Thoracic aorta (tissue), 2 donors: ENCODE measurements at places on chromosomes 16 and 17. TPM values are rescaled to one million over a fixed set of nuclear protein-coding genes. Genes with fewer than 3 reads are reported as not detected.

- H3K4me3 ChIP-seq: no peak overlapping the region
- H3K27me3 ChIP-seq: no peaks in the 10 kb centered on the region
- peaks cover 1% of the 10 kb centered on the region for H3K4me1 ChIP-seq
- DNase-seq: no peak
These were observed 37.1 kb downstream of the NUP93 start for GRCh38 chr16:56767024-56767423.

DNA sequence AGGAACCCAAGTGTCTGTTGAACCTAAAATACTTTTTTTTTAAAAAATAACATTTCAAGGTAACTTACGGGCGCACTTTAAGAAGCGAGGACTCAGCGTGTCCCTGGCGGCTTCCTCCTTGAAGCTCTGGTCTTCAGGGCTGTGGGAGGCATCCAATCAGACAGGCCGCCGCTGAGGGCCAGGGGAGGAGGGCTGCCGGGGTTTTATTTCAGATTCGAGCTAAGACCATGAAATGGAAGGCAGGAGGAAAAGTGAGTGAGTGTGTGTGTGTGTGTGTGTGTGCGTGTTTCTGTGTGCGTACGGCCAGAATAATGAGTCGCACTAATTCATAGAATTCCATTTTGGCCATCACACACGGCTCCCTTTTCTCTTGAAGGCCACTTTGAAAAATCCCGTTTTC is 41.1 kb downstream of the C16orf78 start:
- no peaks in the 10 kb centered on the region for H3K4me1 ChIP-seq
- no peak for DNase-seq
- no peak overlapping the region for H3K4me3 ChIP-seq
- no peak overlapping the region for H3K27ac ChIP-seq

GRCh38 chr17:51354936-51355335 is 94.6 kb downstream of the UTP18 start:
- H3K27me3 ChIP-seq: no peaks in the 10 kb centered on the region
- no peaks in the 10 kb centered on the region for H3K36me3 ChIP-seq
- peaks cover 3% of the 10 kb centered on the region for H3K4me1 ChIP-seq
- DNase-seq: no peak

DNA sequence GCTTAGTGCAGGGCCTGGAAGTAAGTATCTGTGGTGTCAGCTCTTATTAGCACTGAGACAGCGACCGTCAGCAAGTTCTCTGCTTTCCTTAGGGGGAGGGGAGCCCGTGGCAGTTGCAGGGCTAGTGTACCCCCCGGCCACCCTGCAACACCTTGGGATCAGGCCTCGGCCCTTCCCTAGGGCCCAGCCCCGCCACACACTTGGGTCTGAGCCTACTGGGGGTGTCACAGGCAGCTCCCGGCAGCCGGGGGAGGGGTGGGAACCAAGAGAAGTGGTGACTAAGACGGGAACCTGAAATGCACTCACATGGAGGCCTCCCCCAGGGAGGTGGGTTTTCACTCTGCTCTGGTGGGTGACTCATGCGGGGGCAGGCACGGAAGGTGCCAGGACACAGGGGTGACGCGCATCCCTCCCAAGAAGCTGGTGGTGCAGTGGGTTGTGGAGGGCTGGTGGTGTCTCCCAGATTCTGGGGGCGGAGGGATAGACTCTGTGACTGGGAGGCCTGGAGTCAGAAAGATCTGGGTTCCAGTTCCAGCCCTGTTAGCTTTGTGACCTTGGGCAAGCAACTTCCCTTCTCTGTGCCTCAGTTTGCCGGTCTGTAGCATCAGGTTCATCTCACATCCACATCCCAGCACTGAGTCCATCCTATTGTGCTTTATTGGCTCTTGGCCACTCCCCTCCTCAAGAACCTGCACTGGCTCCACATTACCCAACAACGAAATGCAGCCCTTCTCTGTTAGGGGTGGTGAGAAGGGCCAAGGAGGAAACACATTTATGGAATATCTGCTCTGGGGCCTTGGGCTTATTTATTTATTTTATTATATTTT is 44.5 kb downstream of the LAT start:
- H3K4me1 ChIP-seq: no peaks in the 10 kb centered on the region
- H3K4me3 ChIP-seq: no peak overlapping the region
- DNase-seq: peak; percentile 9
- H3K36me3 ChIP-seq: no peaks in the 10 kb centered on the region
- no peaks in the 10 kb centered on the region for H3K27me3 ChIP-seq
- H3K27ac ChIP-seq: no peak overlapping the region

GRCh38 chr16:53745086-53745485 is 41.1 kb downstream of the FTO start:
- peaks cover 26% of the 10 kb centered on the region for H3K4me1 ChIP-seq
- H3K27ac ChIP-seq: peak overlapping the region; percentile 1
- no peak for DNase-seq
- peak overlapping the region; percentile 3 for H3K4me3 ChIP-seq
- no peaks in the 10 kb centered on the region for H3K36me3 ChIP-seq
- no peaks in the 10 kb centered on the region for H3K27me3 ChIP-seq

DNA sequence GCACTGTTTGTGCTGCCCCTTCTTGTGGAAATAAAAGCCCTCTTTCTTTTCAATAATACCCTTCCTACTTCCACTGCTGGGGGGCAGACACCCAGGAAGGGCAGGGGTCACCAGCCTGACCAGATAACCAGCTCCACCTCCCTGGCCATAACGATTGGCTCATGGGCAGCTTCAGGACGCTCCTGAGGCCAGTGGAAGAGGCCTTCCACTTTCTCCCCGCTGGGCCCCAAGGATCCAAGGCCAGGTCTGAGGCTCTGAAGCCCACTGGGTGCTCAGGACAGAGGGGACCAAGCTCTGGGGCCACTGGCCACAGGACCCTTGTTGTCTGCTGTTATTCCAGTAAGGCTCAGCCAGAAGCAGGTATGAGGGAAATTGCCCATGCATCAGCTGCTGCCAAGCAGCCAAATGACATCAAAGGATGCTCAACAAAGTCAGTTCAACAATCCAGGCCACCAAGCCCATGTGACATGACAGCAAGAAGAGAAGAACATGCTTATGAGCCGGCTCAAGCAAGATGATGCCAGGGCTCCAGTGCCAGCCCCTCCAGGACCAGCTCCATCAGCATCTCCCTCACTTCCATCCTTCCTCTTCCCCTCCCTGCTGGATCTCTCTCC is 238.8 kb downstream of the ZNF423 start:
- no peak overlapping the region for H3K27ac ChIP-seq
- no peaks in the 10 kb centered on the region for H3K27me3 ChIP-seq
- no peaks in the 10 kb centered on the region for H3K36me3 ChIP-seq
- no peak for DNase-seq

DNA sequence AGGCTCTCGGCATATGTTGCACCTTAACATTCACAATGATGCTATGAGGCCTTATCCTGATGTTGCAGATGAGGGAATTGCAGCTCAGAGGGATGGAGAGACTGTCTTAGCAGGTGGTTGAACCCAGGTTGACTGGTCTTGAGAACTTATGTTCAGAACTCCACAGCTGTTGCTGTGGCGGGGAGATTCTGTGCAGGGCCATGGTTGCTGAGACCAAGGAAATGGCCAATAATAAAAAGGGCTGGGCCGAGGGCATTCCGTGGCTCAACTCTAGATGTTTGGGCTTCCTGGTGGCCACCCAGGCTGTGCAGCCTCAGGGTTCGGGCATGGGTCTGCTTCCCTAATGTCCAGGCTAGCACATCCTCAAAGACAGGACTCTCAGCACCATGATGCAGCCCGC is 5.9 kb downstream of the KSR1 start:
- no peak for DNase-seq
- H3K36me3 ChIP-seq: no peaks in the 10 kb centered on the region
- no peak overlapping the region for H3K27ac ChIP-seq
- peaks cover 16% of the 10 kb centered on the region for H3K4me1 ChIP-seq
- no peaks in the 10 kb centered on the region for H3K27me3 ChIP-seq
- H3K4me3 ChIP-seq: no peak overlapping the region

DNA sequence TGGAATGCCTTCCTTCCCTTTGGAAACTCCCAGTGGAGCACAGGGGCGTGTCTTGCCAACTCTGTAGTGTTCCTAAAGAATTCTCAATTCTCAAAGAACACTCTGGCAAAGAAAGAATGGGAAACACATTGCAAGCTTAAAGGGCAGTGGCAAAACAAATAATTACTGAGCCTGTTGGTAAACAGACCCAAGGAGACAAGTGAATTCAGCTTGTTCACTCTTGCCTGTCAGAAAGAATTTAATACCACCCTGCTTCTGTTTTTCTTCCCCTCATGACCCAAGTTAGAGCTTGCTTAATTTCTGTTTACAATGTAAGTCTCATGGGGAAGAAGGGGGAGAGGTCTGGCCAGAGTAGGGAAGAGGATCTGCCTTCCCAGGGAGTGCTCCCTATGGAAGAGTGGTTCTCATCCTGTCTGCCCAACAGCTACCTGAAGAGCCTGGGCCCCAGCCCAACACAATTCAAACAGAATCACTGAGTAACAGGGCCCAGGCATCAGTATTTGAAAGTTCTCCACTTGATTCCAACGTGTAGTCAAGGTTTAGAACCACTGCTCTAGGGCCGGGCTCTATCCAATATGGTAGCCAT is 386.0 kb downstream of the SLC39A11 start:
- no peak overlapping the region for H3K4me3 ChIP-seq
- H3K36me3 ChIP-seq: no peaks in the 10 kb centered on the region
- H3K27me3 ChIP-seq: no peaks in the 10 kb centered on the region
- H3K4me1 ChIP-seq: no peaks in the 10 kb centered on the region
- DNase-seq: no peak

DNA sequence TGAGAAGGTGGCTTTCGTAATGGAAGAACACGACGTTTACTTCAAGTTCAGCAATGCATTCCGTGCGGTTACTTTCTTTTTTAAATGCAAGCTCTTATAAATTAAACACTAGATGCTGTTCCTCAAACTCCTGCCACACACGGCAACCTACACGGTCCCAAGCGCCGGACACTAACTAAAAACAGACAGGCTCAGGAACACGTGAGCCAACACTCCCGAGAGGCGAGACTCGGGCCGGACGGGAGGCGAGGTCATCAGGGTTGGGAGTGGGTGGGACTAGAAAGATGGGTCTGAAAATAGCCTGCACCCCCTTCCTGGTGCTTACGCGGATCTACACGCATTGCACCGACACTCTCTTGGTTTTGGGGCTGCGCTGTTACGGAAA is 6.4 kb downstream of the CLCN7 start:
- no peaks in the 10 kb centered on the region for H3K36me3 ChIP-seq
- no peaks in the 10 kb centered on the region for H3K27me3 ChIP-seq
- no peak overlapping the region for H3K4me3 ChIP-seq
- peaks cover 7% of the 10 kb centered on the region for H3K4me1 ChIP-seq
- DNase-seq: no peak

GRCh38 chr16:89827383-89828198 is 684 bp upstream of the SPIRE2 start:
- no peaks in the 10 kb centered on the region for H3K36me3 ChIP-seq
- no peak overlapping the region for H3K27ac ChIP-seq
- peak overlapping the region; percentile 66 for H3K4me3 ChIP-seq
- H3K4me1 ChIP-seq: peaks cover 12% of the 10 kb centered on the region
- H3K27me3 ChIP-seq: no peaks in the 10 kb centered on the region

DNA sequence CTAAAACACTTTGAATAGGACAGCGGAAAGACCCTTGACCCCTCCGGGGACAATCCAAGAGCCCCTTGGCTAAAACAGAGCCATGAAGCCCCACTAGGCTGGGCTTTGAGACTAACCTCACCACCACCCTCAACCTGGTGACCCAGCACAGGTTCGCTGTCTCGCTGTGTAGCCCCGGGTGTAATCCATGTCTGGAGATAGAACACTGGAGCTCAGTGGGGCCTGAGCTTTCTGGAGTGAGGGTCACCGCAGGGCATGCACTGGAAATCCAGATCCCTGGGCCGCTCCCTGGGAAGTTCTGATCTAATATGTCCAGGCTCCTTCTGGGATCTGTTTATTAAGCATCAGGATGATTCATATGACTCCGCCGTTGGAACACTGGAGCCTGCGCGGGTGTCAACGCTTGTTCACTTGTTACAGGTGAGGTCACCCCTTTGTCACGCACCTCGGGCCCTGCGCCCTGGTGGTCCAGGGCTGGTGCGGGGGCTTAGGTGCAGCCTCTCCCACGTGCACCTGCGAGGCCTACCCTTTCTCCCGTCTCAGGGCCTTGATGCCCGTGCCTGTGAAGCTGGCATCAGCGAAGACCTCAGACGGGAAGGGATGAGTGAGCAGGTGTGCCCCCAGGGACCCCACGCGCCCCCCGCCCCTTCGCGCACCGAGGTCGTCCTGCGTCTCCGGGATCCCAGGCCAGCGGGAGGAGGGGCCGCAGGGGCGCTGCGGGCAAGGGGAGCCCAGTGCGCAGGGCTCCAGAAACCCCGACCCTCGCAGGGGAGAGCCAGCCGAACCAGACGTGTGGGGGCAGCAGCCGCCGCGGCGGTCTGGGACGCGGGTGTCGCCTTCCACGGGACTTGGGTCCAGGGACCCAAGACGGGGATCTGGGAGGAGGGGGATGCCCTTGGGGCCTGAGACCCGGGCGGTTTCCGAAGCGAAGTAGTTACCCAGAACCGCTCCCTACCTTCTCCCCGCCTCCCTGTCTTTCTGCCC is 224.1 kb upstream of the FOXF1 start:
- no peak overlapping the region for H3K4me3 ChIP-seq
- H3K27me3 ChIP-seq: peaks cover 10% of the 10 kb centered on the region
- H3K27ac ChIP-seq: no peak overlapping the region
- DNase-seq: no peak
- H3K4me1 ChIP-seq: no peaks in the 10 kb centered on the region

GRCh38 chr16:63737633-63738032 is 1384.2 kb downstream of the CDH11 start:
- no peaks in the 10 kb centered on the region for H3K27me3 ChIP-seq
- no peak overlapping the region for H3K4me3 ChIP-seq
- DNase-seq: no peak
- no peak overlapping the region for H3K27ac ChIP-seq

The C16orf89 gene
- 21.4 TPM for total RNA-seq

The ADAP2 gene
- total RNA-seq: 69.2 TPM

The ZNF75A gene
- total RNA-seq: 41.6 TPM

The CSNK1D gene
- total RNA-seq: 69.5 TPM

The IRX6 gene
- total RNA-seq: not detected
